IPS DF 6.9 (cell line): ENCODE measurements at places on chromosomes 11 and 22.

DNA sequence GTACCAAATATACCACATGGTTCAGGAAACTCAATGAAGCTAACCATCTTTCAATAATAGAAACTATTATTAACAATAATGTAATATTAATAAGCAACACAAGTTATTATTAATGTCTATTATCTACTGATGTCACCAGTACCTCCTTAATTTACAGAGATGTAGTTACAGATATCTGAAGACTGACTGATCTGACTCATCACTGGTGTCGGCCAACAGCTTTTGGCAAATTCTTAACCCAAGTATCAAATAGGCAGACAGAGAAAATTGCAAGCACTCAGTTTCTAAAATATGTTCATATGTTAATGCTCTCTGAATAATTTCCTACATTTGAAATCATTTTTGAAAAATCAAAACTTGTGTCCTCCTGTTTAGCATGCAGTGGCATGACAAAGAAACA lies 100.4 kb upstream of the DDI1 start:
- no peak for DNase-seq

GRCh38 chr11:4072668-4073285 lies 21.8 kb upstream of the RRM1 start:
- DNase-seq: peak; percentile 52

- DNase-seq: no peak
Observed at GRCh38 chr11:43135966-43136534, 175.7 kb upstream of the API5 start.

DNA sequence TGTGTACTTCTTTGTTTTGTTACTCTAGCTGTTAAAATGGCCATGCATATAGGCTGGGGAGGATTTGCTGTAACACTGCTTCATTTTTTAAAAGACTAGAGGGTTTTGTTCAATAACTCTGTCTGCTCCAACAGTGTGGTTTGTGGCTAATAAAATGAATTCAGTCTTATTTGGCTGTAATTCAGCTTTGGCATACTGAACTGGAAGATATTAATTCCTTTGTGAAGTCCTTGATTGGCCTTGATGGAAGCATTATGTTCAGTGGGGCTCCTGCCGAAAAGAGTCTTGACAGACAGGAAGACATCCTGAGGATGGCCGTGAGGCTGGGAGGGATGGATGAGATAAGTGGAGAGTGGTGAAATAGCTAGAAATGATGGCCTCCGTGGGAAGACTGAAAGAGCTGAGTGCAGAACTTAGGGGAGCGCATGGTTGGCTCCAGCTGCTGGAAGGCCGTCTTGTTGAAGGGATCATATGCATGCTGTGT lies 44.8 kb upstream of the MYO18B start:
- DNase-seq: no peak

DNA sequence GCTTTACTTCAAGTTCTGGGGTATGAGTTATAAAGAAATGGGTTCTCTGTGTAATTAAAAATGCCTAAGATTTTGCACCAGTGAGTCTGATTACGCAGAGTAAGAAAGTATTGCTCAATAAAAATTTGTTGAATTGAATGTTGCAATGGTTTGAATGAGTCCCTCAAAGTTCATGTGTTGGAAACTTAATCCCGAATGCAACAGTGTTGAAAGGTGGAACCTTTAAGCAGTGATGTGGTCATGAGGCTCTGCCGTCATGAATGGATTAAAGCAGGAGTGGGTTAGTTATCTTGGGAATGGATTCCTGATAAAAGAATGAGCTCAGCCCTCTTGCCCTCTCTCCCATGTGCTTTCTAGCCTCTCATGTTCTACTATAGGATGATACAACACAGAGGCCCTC lies 52.6 kb upstream of the SESN3 start:
- no peak for DNase-seq

DNA sequence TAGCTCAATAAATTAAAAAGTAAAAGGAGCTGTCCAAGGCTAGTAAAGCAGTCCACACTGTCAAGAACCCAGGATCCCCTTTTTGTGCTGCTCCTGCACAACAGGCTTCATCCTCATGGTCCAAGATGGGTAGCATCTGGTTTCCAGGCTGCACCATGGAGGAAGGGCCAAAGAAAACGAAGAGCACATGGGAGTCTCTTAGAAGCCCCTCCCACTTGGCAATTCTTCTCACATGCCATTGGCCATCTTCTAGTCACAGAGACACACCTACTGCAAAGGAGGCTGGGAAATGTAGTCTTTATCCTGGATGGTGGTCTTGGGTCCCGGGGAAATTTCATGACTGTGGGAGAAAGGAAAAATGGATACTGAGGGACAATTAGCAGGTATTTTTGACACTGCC lies 37.8 kb downstream of the PRR5L start:
- peak; percentile 63 for DNase-seq

DNA sequence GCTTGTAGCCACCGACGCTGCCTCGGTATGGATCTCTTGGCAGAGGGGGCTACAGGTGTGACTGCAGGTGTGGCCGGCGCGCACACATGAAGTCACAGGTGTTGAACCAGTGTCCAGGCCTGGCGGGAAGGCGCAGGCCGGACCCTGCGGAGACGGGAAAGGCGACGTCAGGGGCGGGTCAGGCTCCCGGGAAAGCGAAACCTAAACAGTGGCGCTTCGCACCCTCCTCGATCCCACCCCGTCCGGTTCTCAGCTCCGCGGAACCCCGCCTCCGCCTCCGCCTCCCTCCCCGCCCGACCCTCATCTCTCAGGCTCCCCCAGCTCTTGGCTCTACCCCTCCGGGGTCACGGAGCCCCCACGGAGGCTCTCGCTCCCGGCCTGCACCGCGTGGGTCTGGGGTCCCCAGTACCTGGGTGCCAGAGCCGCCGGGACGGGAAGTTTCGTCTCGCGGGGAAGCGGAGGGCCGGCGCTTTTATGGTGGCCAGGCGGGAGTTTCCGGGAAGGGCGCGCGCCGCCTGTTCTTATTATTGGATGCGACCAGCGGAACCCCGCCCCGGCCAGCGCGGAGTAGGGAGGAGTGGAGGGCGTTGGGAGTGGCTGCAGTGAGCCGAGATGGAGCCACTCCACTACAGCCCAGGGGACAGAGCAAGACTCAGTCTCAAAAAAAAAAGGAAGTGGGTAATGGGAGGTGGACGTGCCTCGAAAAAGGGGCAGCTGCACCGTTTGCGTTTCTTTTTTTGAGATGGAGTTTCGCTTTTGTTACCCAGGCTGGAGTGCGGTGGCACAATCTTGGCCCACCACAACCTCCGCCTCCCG lies at the start of gene IRF7:
Gene IRF7 (minus strand): TSS at position 447 of the 816 bp plus-strand sequence. CDS start 586 bp downstream, outside the sequence.
- DNase-seq: no peak

DNA sequence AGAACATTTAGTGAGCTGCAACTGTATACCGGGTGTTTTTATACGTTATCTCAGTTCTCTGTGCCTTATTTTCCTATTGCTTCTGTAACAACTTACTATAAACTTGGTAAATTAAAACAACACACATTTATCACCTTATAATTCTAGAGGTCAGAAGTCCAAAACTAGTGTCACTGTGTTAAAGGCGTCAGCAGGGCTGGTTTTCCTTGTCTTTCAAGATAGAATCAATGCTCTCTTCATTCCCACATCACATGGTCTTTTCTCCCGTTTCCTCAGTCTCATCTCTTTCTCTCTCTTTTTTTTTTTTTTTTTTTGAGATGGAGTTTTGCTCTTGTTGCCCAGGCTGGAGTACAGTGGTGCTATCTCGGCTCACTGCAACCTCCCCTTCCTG lies 36.1 kb downstream of the MB start:
- no peak for DNase-seq
